ENCODE measurements at places on chromosomes 1 and 21.

GRCh38 chr1:204828352-204828850, 42.3 kb upstream of the NFASC start:
- no peak for DNase-seq

DNA sequence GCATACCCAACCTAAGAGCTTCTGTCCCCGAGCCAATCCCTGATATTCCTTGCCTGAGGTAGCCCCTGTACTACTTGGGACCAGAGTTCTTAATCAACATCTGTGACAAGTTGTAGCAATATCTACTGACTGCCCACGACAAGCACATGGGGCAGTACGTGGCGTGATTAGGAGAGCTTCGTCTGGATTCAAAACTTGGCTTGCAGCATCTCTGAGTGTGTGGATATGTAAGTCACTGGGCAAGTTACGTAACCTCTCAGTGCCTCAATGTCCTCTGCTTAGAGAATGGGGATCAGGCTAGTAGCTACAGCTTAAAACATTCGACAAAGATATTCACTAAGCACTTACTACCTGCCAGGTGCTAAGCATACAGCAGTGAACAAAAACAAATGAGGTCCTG, 5.0 kb downstream of the HSPG2 start:
- no peak for DNase-seq

GRCh38 chr1:14435368-14436023, 163.0 kb upstream of the KAZN start:
- DNase-seq = no peak

DNA sequence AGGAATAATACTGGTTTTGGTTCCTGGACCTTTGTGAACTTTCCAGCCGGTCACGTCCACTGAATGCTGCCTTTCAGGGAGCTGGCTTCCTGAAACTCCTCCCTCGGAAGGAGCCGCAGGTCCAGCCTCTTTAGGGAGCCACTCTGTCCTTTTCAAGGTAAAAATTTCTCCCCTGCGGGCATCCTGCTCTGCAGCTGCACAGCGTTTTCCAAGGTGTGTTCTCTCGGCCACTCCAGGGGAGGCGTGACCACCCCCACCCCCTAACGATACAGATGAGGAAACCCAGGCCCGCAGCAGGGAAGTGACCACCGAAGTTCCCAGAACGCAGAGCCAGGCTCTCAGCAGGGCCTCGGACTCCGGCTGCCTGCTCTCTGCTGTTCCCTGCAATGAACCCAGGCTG, 21.5 kb downstream of the PADI2 start:
- DNase-seq = no peak

DNA sequence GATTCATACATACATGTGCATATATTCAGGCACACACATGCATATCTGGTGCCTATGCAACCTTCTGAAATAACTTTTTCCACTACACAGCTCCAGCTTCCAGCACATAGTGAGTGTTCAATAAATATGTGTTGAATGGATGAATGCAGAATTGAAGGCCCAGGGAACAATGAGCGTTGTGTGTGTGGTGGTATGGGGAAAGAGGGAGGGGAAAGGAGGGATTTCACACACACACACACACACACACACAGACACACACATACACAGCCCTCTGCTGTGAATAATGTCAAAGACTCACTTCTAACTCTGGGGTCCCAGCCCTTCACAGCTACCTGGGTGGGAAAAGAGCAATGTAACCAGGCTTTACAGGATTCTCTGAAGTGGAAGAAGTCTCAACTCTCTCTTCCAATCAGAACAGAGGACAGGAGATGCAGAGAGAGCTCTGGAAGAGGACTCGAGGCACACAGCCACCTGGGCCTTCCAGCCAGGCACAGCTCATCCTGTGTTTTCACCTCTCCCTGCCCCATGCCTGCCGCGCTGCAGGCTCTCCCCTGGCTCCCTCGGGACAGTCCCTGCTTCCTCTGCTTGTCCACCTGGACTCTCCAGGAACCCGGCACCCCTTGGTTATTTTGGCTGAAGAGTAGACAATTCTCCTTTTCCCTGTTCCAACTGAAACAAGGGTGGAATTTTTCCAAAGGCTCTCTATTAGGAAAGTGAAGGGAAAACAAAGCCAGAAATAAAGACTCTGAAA, 5.4 kb upstream of the IGSF8 start:
- no peak for DNase-seq

DNA sequence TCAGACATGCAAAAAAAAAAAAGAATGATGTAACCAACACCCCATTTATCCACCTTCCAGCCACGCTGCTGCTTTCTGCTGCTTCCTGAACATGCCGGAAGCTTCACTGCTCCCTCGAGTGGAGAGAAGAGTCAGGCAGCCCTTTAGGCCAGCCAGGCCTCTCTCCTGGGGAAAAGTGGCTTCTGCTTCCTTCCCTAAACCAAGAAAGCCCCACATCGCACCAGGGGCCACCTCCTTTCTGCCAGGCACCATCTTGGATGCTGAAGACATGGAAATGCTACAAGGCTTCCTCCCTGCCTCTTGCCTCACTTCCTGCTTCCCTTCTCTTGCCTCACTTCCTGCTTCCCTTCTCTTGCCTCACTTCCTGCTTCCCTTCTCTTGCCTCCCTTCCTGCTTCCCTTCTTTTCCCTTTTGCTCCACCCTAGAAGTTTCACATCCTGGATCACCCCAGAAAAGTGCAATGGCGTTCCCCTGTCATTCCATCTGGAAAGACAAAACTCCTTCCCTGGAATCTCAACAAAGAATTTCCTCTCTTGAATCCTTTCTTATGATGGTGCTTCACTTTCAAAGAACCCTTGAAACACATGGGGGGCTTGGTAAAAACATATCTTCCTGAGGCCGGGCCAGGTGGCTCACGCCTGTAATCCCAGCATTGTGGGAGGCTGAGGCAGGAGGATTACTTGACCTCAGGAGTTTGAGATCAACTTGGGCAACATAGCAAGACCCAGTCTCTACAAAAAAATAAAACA, 18.7 kb downstream of the TNFRSF8 start:
- peak; percentile 40 for DNase-seq

DNA sequence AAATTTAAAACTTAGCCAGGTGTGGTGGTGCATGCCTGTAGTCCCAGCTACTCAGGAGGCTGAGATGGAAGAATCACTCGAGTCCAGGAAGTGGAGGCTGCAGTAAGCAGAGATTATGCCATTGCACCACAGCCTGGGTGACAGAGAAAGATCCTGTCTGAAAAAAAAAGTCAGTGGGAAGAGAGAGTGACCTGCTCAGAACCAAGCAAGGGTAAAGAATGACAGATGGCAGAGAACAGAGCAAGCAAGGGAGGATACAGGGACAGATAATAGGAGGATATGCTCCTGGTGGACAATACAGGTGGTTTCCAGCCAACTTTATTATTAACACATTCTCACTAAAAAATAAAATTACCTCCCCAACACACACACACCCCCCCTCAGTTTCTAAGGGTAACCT, 4.6 kb upstream of the TMEM51 start:
- no peak for DNase-seq

DNA sequence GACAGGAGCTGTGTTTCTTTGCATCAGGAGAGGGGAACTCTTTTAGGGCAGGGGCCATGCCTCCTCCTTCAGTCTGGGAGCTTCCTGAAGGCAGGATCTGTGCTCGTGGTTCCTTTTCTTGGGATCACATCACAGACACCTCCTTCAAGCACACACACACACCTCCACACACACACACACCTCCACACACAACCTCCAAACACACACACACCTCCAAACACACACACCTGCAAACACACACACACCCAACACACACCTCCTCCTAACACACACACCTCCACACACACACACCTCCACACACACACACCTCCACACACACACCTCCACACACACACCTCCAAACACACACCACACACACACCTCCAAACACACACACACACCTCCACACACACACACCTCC, 10.5 kb downstream of the LGR6 start:
- DNase-seq = no peak

GRCh38 chr1:77143529-77144121, 75.6 kb downstream of the PIGK start:
- peak; percentile 25 for DNase-seq

DNA sequence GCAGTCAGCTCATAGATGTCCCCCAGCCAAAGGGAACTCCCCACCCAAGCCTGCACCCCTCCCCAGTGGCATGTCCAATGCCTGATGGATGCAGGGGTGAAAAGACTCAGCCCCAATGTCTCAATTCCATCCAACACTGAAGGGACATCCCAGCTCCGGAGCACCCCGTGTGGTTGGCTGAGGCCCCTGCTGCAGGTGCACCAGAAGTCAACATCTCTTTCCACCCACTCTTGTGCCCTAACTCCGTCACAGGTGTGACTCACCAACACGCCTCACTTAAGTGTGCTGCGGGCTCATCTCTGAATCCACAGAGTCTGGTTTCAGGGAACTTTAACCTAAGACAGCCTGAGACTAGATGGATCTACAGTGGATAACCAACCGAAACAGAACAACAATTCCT, 40.9 kb upstream of the ZBTB18 start:
- DNase-seq = no peak

DNA sequence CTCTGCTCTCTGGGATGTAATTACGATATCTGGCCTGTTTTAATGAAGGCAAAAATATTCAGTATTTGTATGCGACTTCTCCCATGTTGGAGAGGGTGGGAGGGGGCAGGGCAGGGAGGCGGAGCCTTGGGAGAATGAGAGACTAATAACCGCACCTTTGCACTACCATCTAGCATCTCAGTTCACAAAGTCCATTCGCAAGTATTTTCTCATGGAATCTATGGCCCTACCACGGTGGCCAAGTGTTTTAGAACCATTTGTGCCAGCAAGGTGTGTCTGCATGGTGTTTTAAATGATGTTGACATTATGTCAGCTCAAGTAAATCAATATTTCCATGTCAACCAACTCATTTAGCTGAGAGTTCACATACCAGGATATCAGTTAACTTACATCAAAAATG, 14.3 kb upstream of the BLACAT1 start:
- no peak for DNase-seq

- no peak for DNase-seq
Measured at GRCh38 chr1:4781646-4782045, 127.2 kb downstream of the AJAP1 start.

DNA sequence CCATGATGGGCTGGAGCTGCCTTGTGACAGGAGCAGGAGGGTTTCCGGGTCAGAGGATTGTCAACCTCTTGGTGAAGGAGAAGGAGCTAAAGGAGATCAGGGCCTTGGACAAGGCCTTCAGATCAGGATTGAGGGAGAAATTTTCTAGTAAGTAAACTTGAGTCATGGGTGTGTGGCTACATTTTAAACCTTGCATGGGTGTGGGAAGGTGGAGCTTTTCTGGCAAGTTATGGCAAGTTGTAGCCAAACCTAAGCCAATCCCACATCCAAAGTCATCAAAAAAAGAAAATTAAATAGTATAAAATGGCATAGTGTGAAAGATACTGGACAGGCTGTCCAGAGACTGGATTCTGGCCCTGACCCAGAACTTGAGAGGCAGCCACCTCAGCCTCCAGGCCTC, 39.8 kb upstream of the HSD3B1 start:
- DNase-seq = no peak

GRCh38 chr1:10900691-10901090, 104.2 kb upstream of the CASZ1 start:
- DNase-seq = no peak

DNA sequence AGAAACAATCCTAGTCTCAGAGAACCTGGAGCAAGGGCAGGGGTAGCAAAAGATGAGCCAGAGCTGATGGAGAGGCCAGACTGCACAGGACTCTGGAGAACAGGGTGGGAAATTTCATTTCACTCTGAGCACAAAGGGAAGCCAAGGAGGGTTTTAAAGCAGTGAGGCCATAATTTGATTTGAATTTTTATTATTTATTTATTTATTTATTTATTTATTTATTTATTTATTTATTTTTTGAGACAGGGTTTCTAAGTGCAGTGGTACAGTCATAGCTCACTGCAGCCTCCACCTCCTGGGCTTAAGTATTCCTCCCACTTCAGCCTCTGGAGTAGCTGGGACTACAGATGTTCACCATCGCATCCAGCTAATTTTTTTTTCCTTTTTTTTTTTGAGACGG, 45.1 kb downstream of the MT1HL1 start:
- no peak for DNase-seq

GRCh38 chr1:27594564-27595510, 9.1 kb downstream of the AHDC1 start:
- no peak for DNase-seq

- DNase-seq = peak; percentile 56
Measured at GRCh38 chr1:169928438-169929209, 34.9 kb upstream of the SCYL3 start.

DNA sequence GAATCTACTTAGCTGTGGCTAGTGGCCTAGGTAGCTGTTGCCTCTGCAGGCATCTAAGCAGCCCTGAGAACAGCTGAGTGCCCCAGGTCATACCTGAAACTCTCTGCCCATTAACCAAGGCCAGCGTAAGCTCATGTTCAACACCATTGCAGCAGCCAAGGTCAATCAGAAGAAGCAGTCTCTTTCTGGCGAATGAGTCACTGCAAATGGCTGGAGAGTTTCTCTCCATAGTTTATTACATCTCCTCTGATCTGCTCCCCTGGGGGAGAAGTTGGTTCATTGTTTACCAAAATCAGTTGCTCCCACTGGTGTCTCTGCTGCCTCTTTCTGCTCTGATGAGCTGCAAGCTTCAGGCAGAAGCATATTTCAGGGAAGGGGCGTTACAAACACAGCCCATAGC, 6.9 kb upstream of the BCL9 start:
- peak; percentile 10 for DNase-seq

GRCh38 chr1:18653916-18654315, 23.3 kb downstream of the PAX7 start:
- no peak for DNase-seq

GRCh38 chr1:22291494-22291893, 148.6 kb upstream of the WNT4 start:
- no peak for DNase-seq

GRCh38 chr1:27161594-27161993, 6.7 kb upstream of the SLC9A1 start:
- DNase-seq = peak; percentile 87

DNA sequence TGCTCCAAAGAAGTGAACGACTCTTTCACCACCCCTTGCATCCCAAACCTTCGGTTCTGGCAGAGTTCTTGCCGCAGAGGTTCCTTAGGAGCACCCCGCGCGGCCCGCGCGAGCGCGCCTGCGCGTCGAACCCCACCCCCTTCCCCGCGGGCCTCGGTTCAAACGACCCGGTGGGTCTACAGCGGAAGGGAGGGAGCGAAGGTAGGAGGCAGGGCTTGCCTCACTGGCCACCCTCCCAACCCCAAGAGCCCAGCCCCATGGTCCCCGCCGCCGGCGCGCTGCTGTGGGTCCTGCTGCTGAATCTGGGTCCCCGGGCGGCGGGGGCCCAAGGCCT, at the start of gene C1orf56:
Gene C1orf56 (plus strand): TSS at position 161 of the 334 bp plus-strand sequence. CDS start 97 bp downstream, at position 258.
- DNase-seq = no peak
